ENCODE measurements at places on chromosomes 5 and 9.

DNA sequence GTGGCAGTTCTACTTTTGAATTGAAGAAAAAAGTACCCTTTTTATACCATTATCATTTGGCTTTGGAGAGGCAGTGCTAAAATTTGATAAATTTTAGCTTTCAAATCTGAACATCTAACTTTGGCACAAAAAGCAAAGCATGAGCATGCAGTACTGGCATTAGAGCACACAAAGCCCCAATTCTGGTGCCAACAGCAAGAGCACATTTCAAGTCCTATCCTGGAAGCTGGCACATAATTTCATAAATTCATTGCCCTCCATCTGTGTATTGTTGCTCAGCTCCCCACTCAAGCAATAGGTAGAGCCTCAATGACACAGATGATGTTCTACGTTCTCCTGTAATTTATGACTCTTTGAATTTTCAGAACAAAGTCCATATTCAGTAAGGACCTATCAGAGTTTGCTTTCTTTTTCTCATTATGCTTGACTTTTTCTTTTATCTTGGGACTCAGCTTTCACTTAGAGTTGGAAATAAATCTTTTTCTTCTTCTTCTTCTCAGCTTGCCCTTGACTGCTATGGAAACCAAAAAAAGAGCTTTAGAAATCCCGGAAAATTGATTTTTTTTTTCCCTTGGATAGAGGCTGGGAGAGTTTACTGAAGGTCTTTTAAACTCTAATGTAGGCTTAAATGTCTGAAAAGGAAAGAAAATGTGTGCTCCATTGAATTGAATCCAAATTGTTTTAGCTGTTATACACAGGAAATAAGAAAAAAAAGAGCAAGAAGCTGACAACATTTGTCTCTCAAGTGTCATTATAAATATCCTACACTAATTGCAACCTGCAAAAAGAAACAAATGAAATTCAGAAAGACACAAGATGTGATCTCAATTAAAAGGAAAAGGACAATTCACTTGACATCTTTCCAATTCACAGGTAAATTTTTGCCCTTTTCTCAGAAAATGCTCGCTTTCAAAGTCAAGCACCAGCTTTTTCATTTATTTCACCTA, 380.8 kb upstream of the CDH18 start:
- DNase-seq, result no peak

DNA sequence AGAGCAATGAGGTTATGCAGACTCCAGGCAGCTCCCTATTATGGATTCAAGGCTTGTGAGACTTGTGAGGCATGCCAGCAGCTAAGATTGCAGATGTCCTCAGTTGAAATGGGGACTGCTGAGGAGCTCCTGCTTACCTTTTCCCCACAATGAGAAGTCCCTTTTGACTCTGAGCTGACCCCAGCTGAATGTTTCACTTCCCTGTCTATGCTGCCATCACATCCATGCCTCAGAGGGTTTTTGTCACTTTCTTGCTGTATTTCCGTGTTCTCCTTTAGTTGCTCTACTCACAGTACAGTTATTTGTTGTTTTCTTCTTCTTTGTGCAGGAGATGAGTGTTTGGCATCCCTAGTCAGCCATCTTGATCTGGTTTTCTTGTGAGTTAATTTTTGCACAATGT, 18.8 kb upstream of the OR2S2 start:
- peak; percentile 11 for DNase-seq

DNA sequence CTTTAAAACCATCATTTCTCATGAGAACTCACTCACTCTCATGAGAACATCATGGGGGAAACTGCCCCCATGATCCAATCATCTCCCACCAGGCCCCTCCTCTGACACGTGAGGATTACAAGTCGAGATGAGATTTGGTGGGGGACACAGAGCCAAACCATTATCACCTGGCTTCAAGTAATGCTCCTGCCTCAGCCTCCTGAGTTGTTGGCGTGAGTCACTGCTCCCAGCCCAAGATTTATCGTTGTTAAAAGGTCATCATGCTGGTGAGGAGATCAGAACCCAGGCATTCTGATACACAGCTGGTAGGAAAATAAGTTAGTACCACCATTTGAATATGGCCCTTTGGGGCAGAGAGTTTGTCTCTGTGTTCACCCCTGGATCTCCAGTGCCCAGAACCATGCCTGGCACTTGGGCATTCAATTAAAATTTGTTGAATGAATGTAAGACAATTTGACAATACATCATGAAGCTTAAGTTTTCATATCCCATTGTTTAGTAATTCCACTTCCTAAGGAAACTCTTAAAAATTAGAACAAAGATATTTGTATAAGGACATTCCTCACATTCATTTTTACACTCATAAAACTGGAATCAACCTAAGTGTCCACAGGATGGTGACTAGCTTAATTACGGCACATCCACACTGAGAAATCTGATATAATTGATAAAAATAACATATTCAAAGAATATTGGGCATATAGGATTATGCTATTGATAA, 58.0 kb upstream of the COL15A1 start:
- no peak for DNase-seq

GRCh38 chr5:72586788-72587530, 79.7 kb upstream of the ZNF366 start:
- DNase-seq, result no peak

DNA sequence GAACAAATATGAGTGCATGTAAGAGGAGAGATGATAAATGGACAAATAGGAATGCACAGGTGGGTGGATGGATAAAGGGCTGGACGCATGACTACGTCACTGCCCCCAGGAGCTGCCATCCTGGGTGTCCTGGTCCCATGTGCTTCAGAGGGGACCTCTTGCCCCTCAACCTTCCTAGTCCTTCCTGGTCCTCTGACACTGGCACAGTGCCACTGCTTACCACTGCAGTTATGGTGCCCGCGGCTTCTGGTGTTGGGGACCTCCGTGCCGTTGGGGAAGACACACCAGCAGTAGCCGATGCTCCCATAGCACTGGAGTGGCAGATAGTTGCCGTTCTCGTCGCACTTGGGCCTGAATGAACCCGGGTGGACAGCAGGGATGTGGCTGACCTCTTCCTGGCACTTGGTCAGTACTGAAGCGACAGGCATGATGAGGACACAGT, 9.8 kb downstream of the CD74 start:
- no peak for DNase-seq

DNA sequence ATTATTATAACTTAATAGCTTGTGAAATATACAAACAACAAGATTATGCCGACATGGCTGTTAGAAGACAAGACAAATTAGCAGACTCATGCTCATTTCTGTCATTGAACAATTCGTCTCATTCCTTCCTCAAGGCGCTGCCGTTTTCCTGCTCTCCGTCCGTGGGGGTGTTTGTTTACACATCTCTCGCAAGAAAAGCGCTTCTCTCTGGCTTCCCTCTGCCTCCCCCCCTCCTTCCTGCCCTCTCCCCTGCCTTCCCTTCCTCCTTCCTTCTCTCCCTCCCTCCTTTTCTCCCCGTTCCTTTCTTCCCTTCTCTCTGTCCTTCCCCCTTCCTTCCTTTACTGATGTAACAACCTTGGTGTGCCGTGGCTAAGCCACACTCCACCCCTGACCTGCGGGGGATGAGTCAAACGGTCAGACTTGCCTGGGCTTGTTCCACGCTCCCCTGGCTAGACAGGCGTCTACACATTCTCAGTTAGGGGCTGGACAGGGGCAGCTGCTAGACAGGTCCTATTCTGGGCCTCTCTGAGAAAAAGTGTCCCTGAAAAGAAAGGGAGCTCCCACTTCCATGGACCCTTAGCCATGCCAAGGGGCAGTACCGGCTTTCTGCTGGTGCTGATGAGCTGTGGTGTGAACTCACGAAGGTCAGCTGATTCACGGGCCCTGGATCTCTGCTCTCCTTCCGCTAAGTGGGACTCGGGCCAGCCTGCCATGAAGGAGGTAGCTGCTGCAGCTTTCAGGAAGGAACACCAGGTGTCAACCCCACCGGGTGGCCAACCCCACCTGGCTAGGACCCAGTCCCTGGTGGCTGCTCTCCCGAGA, 32.0 kb upstream of the SPTLC1 start:
- DNase-seq, result no peak

DNA sequence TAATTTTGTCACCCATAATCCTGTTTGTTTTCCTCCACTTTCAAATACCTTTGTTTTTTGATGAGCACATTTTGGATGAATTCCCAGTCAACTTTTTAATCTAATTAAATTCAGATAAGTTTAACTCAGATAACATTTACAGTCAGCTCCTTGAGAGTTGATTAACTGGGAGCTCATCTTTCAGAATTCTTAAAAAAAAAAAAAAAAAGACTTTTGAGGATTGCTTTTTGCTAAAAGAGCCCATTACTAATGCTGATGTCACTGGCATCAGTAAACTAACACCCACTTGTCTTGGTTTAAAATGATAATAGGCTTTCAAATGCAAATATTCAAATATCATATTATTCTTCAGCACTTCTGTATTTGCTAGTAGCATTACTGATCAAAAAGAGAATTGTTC, 47.1 kb upstream of the NFIB start:
- DNase-seq, result no peak

- no peak for DNase-seq
These were observed 10.5 kb upstream of the NKX2-5 start for GRCh38 chr5:173245319-173246134.

GRCh38 chr9:126743041-126743440, 61.8 kb upstream of the ZBTB43 start:
- no peak for DNase-seq

GRCh38 chr5:177599731-177600507, at the start of gene B4GALT7:
B4GALT7 (plus strand) TSS chr5:177600132; CDS start chr5:177600211, 79 bp downstream.
- peak; percentile 72 for DNase-seq

DNA sequence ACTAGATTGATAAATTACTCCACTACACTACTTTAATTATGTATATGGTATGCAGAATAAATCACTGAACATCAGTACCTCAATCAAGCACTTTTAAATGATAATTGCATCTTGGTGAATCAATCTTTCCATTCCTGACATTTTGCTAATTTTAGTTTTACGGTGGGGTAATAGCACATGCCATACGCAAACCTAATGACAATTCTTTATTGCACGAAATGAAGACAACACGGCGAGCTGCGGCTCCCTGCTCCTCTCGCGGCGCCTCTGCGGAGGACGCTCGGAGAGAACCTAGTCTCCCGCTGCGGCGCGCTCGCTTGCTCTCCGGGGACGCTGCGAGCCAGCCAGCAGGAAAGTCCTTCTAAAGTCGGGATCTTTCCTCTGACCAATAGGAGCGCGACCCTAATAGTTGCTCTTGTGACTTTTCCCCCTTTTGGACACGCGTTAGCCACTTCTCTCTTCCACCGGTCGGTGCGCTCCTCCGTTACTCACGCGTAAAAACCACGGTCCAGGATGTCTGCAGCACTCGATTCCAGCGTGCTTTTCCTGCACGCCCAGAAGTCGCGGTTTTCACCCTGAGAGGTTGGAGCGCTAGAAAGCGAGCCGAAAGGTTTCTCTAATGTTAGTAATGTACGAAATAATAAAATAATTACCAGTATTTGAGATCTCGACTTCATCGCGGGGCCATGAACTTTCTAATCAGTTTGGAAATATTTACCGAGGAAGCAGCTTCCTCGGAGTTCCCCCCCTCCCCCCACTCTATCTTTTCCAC, 1.0 kb upstream of the MEF2C start:
- peak; percentile 78 for DNase-seq

DNA sequence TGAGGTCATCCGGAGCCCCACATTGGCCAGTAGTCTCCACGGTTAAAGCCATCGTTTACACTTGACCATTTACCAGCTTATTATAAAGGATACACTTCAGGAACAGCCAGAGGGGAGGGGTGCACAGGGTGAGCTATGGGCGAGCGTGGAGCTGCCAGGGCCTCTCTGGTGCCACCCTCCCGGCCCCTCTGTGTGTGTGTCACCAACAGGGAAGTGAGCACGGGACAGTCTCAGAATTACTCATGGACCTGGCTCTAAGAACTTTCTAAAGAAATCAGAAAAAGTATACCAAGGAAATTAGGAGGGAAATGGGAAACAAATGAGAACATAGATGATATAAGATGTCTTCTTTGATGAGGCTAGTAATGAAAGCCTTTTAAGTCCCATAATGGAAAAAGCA, 13.5 kb downstream of the WDR5 start:
- DNase-seq, result no peak

DNA sequence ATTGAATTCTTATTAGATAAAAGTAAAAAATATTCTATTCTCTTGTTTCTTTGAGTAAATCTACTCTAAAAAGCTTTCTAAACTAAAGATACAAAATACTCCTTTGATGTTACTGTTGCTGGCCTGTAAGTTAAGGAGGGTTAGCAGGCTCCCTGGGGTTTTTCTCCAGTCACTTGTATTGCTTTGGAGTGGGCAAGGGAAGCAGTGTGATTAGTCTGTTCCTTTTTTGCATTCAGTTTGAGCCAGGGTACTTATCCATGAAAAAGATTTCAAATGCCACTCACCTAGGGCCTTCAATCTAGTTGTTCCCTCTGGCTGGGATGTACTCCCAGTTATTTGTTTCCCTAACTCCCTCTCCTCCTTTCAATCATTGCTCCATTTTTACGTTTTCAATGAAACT, 256.2 kb upstream of the SMC2 start:
- DNase-seq, result no peak
